ENCODE measurements at places on chromosomes 2 and 18.

- DNase-seq, result no peak
Observed at GRCh38 chr2:109497911-109498870, 115.6 kb downstream of the SEPTIN10 start.

- DNase-seq, result no peak
Observed at GRCh38 chr2:207867056-207867455, 97.3 kb upstream of the FZD5 start.

GRCh38 chr2:26934335-26934724 lies 36.1 kb upstream of the MAPRE3 start:
- no peak for DNase-seq

DNA sequence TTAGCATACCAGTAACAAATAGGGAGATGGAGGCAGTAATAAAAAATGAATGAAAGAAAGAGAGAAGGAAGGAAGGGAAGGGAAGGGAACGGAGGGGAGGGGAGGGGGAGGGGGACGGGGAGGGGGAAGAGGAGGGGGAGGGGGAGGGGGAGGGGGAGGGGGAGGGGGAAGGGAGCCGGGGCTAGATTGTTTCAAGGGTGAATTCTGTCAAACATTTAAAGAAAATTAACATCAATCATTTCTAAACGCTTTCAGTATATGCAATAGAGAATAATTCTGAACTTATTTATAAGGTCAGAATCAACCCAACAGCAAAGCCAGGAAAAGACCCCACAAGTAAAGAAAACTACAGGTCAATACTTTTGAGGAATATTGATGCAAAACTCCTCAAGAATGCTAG lies 858.8 kb upstream of the GYPC start:
- DNase-seq, result no peak

- no peak for DNase-seq
Observed at GRCh38 chr2:43080571-43081021, 145.8 kb downstream of the ZFP36L2 start.

DNA sequence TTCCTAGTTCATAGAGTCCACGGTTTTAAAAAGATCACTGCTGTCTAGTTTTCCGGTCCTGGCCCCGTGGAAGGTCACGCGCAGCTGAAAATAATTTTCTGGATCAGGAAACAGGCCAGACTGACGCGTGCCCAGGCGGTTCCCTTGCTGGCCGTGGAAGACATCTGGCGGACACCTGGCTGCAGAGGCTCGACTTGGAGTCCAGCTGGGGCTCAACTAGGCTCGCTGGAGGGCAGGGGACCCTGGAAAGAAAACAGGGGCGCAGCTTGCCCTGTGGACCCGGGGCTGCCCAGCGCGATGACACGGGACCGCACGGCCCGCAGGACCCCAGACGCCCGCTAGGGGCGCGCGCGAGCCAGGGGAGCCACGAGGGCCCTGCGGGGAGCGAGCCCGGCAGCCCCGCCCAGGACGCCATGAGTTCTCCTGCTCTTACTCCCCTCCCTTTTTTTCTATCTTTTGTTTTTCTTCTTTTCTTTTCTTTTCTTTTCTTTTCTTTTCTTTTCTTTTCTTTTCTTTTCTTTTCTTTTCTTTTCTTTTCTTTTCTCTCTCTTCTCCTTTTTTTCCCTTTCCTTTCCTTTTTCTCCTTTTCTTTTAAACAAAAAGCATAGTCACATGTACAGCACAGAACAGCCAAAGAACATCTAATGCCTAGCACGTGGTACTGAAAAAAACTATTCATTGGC lies 43.2 kb upstream of the UBE2F start:
- DNase-seq, result peak; percentile 68

- DNase-seq, result no peak
Observed at GRCh38 chr2:132715386-132716351, 45.7 kb upstream of the LYPD1 start.

DNA sequence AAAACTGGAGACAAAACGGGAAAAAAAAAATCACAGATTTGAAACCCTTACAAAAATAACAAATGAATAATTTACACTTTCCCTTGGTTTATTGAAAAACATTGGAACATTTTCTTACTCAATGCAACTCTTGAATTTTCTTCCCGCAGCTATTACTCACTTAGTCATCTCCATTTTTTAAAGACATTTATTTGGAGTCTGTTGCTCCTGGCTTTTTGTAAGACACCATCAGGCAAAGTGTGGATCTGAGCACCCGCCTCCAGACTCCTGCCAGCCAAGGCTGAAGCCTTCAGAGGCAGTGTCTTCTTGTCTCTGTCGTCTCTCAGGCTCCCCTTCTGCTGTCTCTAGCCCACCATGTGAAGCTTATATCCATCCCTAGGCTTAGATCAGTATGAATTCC lies 46.2 kb downstream of the TRIB2 start:
- no peak for DNase-seq

- DNase-seq, result no peak
Observed at GRCh38 chr2:120684289-120685065, 51.2 kb upstream of the GLI2 start.

DNA sequence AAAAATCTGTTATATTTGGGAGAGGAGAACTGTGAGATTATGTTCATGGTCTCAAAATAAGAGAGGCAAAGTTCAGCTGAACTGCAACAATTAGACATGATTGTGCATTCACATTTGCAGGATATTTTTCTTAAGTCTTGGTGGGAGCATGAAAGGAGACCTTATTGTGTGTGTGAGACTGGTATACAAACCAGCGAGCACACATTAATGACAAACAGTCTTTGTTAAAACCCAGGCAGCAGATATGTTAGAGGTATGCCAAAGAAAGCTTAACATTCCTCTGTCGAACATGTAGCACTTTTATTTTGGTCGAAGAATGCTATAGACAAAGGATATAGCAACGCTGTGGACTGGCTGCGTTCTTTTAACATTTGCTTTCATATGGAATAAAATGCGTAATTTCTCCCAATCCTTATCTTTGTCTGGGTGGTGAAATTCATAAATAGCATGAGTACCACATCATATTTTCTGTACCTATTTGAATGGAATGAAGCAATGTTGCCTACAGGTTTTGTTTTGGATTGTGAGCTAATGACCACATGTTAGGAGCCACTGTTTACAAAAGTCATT lies 88.4 kb downstream of the ICOS start:
- no peak for DNase-seq

GRCh38 chr2:218032336-218033171 lies 29.8 kb upstream of the TNS1 start:
- DNase-seq, result no peak

DNA sequence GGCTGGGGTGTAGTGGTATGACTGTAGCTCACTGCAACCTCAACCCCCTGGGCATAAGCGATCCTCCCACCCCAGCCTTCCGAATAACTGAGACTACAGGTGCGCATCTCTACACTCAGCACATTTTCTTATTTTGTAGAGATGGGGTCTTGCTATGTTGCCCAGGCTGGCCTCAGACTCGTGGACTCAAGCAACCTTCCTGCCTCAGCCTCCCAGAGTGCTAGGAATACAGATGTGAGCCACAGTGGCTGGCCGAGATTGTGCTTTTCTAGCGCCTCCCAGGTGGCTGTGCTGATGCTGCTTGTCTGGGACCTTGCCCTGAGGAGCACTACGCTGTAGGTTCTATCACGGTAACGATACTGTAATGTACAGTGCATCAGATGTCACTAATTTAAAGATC lies 155.6 kb downstream of the AGAP1 start:
- no peak for DNase-seq

DNA sequence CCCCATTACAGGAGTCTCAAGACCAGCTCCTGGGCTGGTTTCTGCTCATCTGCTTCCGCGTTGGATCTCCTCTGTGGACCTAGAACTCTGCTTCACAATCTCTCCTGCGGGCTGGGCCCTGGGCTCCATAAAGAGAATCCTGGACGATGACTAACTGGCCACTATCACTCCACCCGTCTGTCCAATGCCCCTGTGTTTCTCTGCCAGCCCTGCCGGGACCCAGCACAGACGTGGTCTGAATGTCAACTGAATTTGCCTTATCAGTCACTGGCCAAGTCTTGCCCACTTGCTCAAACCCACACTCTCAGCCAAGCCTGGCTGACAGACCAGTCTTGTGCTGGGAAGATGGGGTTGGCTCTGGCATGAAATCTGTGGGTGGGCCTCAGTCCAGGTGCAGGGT lies 17.4 kb downstream of the KIF3C start:
- no peak for DNase-seq

- DNase-seq, result no peak
Observed at GRCh38 chr2:14621906-14622549, 10.5 kb upstream of the LRATD1 start.

DNA sequence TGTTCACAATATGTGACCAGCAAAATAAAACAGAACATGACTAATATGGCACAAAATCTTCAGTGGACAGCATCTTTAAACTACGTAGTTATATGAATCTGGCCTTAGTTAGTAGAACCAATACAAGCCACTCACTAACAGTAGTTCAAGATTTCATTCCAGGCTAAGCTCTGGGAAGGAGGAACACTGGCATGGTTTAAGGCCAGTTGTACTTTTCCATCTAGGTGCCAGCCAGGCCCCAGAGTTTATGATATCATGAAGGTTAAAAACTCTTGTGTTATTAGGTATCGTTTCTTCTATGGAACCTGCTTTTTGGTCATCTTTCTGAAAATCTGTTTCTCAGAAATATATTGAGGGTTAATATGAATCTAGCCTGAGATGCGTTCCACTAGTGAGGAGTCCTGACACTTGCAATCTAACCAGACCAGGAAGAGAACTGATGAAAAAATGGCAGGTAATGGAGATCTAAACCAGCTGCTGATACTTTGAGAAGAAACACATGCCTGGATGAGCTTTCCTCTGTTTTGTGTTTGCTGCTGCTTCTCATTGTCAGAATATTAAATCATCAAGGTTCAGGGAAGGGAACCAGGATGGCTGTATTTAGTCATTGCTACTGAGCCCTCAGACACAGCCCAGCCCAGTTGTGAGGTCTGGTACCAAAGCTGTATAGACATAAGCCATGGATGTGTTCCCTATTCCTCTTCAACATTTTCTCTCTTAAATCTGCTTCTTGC lies 182.8 kb upstream of the SETBP1 start:
- no peak for DNase-seq

DNA sequence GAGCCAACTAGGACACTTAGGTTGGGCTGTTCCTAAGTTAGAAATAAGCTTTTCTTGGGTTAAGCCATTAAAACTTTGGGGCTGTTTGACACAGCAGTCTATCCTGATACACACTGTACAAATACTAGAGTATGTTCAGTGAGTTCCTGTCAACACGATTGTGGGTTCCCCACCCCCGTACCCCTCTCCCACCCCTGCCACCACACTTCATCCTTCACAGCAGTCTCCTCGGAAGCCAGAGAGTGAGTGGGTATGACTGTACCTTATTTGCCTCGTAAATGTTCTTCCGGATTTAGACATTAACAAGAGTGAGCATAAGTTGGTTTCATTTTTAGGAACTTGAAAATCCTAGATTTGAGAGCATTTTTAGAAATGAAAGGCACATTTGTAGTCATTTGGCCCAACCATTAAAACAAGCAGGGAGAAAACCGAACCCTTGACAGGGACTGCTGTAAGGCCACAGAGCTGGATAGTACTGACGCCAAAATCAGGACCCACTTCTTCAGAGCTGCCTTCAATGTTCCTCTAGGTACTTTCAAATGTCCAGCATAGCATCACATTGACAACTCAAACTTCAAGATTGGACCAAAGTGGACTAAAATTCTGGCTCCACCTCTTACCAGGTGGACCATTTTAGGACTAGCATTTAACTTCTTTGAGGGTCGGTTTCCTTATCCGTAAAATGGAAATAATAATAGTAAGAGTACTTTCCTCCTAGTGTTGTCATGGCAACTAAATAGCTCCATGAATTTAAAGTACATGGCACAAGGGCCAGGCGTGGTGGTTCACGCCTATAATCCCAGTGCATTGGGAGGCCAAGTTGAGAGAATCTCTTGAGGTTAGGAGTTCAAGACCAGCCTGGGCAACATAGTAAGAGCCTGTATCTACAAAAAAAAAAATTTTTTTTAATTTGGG lies 166.3 kb upstream of the SERTAD2 start:
- DNase-seq, result no peak

- DNase-seq, result no peak
Observed at GRCh38 chr2:128369108-128369555, 50.5 kb upstream of the HS6ST1 start.

- DNase-seq, result no peak
Observed at GRCh38 chr2:240765007-240765406, 55.0 kb downstream of the KIF1A start.

DNA sequence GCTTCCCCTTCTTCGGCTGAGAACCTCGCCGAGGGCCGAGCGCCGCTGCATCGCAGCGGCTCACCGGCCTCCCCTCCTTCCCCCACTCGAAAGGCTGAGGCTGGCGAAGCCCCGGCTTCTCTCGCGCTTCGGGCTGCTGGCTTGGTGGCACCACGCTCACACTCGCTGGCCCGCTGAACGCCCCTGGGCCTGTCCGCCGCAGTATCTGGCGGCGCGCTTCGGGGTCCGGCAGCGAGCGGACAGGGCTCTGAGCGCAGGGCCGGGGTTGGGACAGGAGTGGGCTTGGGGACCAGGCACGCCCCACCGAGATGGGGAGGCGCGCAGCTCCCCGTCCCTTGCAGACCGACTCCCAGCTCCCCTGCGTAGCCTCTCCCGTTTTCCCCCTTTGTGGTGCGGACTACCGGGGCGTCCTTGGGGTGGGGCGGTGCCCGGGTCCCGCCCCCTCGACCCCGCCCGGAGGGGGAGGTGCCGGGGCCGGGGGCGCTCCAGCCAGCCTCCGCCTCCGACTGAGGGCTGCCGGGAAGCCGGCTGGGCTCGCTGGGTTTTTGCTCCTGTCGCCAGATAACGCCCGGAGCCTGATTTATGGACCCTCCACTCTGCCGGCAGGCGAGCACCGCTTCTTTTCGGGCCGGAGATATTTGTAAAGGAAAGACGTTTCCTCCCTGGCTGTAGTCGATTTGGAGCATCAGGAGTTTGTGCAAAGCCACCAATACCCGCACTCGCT lies 3.8 kb downstream of the GBX2 start:
- DNase-seq, result no peak

DNA sequence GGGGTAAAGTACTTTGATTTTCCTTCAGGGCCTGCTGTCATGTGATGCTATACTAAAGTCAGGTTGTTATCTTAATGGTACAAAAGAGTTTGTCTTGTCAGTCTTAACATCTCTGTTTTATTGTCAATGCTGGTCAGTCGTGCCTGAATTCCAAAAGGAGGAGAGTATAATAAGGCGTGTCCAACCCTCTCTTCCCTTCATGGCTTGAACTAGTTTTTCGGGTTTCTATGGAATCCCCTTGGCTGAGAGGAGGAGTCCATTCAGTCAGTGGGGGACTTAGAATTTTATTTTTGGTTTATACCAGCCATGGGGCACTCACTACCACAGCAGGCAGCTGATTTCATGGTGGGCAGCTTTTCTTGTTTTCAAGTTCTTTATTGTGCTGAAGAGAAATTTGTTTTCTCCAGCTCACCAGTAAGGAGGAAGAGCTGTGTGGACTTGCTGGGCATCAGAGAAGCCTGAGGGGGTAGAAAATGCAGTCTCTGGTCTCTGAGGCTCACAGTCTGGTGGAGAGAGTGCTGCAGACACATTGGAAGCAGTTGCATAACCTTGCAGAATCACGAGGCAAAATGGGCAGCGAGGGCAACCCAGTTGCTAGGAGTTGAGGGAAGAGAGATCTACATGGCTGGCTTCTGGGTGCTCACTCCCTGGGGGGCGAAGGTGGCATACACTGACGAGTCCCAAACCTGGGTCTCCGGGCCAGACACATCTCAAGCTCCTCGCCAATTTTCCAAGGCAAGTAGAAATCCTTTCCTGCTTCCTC lies 193.1 kb downstream of the ZBTB7C start:
- no peak for DNase-seq

- DNase-seq, result no peak
Observed at GRCh38 chr2:109395494-109396201, 218.1 kb downstream of the SEPTIN10 start.
